ENCODE measurements at places on chromosomes 7 and 10.

GRCh38 chr7:133746847-133747246, 380.3 kb upstream of the LRGUK start:
- no peak for DNase-seq

GRCh38 chr7:120718361-120718760, 139.6 kb downstream of the TSPAN12 start:
- DNase-seq = no peak

DNA sequence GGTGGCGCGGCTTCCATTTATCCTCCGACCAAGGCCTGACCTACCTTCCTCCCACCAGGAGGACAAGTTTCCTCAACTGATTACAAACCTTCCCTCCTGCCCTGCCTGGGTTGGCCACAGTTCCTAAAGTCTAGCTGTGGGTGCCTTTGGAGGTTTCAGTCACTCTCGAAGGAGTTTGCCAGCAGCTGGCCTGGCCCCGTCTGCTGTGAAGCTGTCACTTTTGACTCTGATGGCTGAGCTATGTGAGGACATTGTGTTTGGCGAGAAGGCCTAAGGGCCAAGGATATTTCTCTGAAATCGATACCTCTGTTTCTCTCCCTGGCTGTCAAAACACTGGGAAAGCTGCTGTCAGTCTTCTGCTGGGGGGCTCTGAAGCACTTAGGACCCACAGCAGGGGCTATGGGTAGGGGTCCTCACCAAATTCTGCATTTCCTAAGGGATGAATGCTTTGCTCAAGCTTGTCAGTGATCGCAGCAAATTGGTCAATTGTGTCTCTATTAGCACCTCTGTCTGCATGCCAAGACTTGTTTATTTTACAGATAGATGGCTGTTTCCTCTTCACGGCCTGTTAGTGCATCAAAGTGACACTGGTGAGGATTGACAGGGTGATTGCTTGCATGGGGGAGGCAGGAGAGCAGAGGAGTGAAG, 31.9 kb upstream of the SAMD8 start:
- DNase-seq = no peak

GRCh38 chr7:47392241-47392759, 189.6 kb downstream of the TNS3 start:
- no peak for DNase-seq

- DNase-seq = no peak
Measured at GRCh38 chr10:555682-556350, 133.7 kb downstream of the DIP2C start.

DNA sequence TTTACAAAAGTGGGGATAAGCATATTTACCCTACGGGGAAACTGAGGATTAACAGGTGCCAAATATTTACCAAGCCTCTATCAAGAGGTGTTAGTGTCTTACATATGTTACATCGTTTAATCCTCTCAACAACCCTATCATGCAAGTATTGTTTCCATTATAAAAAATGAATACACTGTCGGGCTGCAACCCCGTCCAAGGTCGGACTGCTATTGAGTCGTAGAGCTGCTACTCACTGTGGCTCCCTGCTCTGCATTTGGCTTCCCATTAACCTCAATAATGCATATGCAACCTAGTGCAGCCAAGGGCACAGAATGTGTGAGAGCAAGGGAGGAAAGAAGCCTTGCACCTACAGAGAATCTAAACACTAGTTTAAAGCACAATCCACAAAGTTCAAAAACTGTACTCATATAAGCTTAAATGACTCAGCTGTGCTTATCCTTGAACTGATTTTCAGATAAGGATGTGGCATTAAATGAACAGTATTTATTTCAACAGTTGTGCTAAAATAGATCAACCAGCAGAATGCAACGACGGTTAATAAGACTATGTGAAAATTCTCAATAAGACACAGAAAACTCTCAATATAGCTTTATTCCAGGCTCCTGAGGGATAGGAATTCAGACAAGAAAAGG, 49.9 kb downstream of the UBE2H start:
- DNase-seq = no peak

DNA sequence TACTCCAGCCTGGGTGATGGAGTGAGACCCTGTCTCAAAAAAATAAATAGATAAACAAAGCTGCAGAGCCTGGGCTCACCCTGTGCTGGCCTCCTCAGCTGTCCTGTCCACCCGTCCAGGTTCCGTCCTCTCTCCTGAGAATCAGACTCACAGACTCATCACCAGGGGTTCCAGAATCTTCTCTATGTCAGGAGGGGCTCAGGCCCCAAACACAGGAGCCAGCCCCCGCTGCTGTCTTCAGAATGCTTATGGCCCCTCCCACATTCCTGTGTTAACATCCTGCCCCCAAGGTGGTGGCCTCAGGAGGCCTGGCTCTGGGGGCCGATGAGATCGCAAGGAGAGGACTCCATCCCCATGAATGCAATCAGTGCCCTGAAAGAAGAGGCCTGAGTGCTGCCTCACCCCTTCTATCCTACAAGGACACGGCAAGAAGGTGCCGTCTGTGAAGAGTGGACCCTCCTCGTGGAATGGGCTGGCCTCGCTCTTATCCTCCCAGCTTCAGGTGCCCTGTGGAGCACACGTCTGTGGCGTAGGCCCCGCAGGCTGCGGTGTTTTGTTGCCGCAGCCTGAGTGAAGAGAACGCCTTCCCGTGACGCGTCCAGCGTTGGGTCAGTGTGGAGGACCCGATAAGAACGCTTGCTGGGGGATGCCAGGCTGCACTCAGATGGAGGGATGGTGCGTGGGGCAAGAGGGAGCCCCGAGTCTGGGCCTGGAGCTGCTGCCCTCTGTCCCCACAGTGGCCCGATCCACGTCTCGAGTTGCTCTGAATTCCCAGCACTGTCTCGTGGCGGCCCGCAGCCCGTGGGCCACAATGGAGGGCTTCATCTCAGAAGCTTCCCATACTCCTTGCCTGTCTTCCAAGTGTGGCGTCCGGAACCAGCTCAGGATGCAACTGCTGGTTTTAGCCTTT, 77.1 kb downstream of the INPP5A start:
- DNase-seq = no peak

GRCh38 chr10:83248106-83248631, 891.1 kb upstream of the GHITM start:
- DNase-seq = no peak

GRCh38 chr10:43214956-43215561, 51.8 kb downstream of the RASGEF1A start:
- no peak for DNase-seq

DNA sequence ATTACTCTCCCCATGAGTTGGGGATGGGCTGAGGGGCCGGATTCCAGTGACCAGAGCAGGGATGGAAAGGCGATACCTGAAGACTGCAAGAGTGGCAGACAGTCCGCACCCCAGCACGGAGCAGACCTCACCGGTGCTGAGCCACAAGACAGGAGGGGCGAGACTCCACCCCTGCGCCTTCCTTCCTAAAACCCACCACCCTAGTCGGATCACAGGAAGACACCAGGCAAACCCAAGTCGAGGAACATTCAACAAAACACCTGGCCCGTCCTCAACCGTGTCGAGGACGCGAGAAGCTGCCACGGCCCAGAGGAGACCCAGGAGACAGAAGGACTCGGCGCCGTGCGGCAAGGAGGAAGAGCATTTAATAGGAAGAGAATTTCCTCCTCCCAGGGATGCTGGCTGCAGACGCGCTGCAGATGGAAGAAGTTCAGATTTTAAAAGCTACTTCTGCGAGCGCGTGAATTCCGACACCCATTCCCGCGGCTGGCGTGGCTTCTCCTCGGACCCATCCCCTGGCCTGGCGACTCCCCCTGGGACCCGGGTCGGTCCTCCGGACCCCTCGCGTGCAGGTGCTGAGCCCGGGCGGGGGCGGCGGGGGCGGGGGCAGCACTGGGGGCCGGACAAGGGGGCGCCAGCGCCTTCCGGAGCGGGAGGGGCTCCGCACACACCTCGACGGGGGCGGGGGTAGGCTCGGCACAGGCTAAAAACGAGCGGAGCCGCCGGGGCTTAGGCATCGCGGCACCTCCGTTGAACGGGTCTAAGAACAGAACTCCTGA, 563 bp upstream of the UTF1 start:
- no peak for DNase-seq

GRCh38 chr10:129570185-129570584, 103.1 kb downstream of the MGMT start:
- no peak for DNase-seq

- no peak for DNase-seq
Measured at GRCh38 chr10:89549510-89549909, 14.1 kb upstream of the SLC16A12 start.

DNA sequence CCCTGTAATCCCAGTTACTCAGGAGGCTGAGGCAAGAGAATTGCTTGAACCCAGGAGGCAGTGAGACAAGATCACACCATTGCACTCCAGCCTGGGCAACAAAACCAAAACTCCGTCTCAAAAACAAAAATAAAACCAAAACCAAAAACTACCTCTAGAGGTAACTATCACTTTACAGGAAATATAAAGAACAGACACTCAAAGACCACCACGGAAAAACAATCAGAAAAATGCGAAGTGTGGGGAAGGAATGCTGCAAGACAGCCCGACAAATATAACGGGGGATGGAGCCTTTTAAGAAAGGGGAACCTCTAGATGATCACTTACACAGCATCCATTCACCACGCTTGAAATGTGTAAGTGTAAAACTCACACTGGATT, 4.3 kb downstream of the HNRNPF start:
- DNase-seq = no peak

DNA sequence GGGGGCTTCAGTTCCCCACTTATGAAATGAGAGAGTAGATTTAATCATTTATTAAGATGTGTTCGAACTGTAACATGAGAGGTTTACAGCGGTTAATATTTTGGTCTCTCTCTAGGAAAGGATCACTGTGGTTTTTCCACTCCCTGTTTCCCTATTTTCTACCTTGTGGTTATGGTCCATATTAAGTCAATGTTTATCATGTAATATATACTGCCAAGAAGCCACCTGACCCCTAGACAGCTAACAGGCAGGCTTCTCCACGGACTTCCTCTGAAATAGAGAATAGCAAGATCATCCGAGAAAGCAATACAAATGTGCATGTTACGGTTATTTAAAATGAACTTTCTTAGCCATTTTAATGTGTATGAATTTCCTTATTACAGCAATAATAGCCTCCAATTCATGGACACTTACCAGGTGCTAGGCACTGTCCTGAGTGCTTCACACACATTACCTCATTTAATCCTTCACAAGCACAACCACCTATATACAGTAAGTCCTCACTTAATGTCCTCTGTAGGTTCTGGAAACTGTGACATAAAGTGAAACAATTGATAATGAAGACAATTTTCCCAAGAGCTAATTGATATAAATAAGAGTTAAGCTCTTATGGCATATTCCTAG, 835 bp upstream of the COL28A1 start:
- DNase-seq = no peak

DNA sequence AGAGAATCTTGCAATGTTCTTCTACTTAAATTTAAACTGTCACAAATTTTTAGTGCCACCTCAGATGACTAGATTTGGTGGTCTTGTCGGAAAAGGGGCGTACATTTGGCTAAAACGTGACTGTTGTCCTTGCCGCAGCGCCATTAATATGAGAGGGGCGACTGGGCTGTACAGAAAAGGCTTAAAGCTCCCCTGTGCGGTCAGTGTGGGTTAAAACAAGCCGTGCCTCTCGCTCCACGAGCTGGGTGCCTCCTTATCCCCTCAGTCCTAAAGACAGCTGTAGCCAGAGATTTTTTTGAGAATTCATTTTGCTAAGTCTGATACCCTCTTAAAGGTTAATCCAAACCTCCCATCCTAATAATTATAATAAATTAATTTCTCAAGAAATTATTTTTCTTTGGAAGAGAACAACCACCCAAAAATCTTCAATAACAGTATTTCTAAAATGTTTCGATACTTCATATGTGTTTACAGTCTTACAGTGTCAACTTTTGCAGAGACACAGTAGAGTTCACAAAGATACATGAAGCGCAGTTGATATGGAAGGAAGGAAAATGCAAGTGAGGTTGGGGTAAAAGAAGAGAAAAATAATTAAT, 68.6 kb downstream of the C7orf25 start:
- DNase-seq = no peak

GRCh38 chr7:139695051-139695450, 82.7 kb downstream of the HIPK2 start:
- DNase-seq = no peak
